ENCODE measurements at places on chromosomes 1 and 21.

DNA sequence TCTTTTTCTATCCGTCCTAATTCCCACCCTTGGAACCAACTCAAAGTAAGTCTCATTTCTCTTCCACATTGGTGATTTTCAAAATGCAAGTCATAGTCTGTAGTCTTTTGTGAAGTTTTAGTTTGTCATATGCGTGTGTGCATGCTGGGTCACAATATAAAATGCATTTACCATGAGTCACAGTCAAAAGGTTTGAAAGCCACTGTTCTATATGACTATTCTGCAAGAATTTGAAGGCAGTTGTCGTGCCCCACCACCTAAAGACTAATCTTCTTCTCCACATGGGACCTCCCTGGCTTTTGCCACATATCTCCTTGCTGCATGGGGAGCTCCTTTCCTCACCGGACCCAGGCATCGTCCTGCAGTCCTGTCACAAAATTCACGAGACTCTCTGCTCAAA, 1.6 kb downstream of the STPG1 start:
- no peak for DNase-seq

- DNase-seq, result no peak
Measured at GRCh38 chr1:221765527-221765926, 23.6 kb upstream of the DUSP10 start.

- no peak for DNase-seq
Measured at GRCh38 chr1:54580856-54581550, 33.0 kb downstream of the ACOT11 start.

DNA sequence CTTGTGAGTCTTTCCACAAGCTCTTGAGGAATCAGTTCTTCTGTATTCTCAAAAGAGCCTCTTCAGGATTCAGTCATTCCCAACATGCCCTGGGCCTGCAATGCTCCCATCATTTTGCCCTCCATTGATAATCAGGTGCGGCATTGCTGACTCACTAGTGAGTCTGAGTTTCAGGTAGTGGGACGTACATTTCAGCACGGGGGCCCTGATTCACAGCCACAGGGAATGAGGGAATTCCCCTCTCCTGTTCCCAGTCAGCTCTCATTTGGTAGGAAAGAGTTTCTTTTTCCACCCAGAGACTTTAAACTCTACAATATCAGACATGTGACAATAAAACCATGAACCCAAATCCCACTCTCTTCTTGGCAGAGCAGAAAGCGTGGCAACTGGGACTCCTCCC, 3.7 kb upstream of the IRF6 start:
- DNase-seq, result no peak

- DNase-seq, result no peak
Measured at GRCh38 chr21:42518215-42518614, 4.6 kb downstream of the SLC37A1 start.

GRCh38 chr1:94017155-94017829, 103.7 kb downstream of the ABCA4 start:
- no peak for DNase-seq

GRCh38 chr1:235074523-235075047, 54.1 kb downstream of the TOMM20 start:
- DNase-seq, result peak; percentile 60

DNA sequence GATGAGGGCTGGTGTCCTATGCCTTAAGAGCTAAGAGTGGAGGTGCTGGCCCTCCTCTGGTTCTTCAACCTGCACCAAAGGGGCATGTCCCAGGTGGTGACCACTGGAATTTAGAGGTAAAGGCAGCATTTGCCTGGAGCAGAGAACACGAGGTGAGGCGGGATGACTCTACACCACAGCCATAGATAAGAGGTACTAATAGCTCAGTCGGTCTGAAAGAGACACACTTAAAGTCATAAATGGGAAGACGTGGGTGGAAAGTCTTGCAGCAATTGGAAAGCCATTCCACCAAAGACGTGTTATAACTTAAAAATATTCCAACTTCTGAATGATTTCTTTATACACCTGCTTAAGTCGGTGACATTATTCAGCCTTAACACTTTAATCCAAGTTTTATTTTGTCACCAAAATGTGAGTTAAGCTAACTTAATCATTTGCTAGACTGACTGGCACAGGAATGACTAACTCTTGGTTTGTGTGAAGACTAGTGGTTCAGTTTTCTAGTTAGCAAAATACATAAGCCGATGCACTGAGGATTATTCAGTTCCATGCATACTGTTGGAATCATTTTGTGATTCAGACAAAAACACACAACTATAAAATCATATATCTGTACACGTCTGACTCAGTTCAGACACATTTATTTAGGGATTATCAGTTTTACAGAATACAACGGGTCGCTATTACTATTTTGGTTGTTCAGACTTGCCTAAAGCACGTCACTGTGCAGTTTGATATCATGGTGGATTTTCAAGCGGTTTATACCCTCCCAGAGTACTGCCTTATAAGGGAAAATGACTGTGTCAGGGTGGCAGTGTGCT, 4.6 kb upstream of the ETS2 start:
- DNase-seq, result no peak

DNA sequence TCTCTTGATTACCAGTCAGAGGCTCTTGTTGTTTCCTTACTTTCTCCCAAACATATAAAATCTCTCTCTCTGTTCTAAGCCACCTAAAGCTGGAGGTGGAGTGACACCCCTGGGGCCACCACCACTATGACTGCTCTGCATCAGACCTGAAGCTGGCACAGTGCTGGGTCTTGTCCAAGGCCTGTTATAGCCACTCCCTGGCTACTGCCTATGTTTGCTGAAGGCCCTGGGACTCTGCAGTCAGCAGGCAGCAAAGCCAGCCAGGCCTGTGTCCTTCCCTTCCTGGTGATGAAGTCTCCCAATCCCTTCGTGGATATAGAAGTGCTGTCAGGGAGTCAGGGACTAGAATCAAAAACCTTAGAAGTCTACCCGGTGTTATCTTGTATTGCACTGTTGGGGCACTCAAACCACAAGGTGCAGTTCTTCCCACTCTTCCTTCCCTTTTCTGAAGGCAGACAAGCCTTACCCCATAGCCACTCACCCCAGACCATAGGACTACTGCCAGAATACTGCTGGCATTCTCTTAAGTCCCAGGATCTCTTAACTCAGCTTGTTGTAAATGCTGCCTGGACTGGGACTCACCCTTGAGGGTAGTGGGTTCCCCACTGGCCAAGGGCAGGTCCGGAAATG, 103.1 kb downstream of the RPS6KC1 start:
- DNase-seq, result no peak

GRCh38 chr1:58248791-58249190, 297.7 kb downstream of the OMA1 start:
- DNase-seq, result no peak

DNA sequence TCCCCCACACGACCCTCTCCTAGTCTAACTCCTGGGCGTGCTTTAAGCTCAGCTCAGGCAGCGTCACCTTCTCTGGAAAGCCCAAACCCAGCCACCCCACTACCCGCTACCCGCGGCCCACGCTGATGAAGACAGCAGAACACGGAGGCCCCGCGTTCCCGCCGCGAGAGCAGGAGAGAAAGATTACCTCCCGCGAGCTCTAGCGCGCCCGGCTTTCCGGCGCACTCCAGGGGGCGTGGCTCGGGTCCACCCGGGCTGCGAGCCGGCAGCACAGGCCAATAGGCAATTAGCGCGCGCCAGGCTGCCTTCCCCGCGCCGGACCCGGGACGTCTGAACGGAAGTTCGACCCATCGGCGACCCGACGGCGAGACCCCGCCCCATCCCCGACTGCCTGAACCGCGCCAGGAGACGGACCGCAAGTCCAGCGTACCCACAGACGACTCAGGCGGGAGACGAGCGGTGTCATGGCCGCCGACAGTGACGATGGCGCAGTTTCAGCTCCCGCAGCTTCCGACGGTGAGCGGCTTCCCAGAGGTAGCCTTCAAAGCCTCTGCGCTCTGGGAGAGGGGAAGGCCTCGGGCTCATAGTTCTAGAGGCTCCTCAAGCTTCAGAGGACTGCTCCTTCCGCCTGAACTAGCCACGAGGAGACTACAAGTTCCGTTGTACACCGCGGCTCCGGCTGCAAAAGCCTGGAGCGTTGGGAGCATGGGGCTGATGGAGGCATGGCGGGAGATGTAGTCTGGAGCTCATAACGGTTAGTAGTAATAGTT, at the start of the genes MUTYH and TOE1:
TSS of gene MUTYH (minus strand) at position 652 of the 770 bp plus-strand sequence. CDS start 5,935 bp downstream, outside the sequence.
TSS of gene TOE1 (plus strand) at position 382 of the 770 bp plus-strand sequence. CDS start at position 465, 83 bp downstream.
- DNase-seq, result peak; percentile 96

GRCh38 chr1:20070357-20070756, 363 bp downstream of the PLA2G5 start:
- DNase-seq, result no peak

DNA sequence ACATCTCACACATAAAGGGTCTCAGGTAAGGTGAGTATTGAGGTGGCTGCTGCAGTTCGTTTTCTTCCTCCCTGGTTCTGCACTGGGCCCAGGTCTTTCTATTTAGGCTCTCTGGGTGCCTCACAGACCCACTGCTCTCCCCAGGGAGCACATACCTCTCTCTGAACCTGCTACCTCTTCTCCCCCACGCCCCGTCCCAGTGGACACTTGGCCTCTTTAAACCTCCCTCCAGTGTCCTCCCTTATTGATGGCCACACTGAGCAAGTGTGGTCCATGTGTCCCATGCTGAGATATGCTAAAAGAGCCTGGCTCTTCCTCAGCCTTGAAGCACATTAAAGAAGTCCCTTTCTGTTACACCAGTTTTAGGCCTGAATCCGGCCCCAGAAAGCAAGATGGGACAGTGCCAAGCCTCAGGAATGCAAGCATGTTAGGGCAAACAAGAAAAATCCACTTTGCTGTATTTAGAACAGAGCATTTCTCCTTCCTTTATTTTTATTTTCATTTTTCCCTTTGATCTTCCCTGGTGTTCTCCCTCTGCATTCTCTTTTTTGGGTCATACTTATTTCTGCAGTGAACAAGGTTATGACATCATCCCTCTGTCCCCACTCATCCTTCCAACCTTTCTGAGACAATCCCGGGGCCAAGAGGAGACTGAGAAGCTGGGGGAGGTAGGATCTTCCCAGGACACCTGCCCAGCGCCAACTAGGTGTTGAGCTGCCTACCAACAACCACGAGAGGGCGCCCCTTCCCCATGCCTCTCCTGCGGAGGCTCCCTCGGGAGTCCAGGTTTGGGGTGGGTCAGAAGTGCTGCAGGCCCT, 5.0 kb upstream of the CHI3L2 start:
- peak; percentile 83 for DNase-seq

- peak; percentile 65 for DNase-seq
Measured at GRCh38 chr1:36576118-36576517, 93.4 kb upstream of the CSF3R start.

DNA sequence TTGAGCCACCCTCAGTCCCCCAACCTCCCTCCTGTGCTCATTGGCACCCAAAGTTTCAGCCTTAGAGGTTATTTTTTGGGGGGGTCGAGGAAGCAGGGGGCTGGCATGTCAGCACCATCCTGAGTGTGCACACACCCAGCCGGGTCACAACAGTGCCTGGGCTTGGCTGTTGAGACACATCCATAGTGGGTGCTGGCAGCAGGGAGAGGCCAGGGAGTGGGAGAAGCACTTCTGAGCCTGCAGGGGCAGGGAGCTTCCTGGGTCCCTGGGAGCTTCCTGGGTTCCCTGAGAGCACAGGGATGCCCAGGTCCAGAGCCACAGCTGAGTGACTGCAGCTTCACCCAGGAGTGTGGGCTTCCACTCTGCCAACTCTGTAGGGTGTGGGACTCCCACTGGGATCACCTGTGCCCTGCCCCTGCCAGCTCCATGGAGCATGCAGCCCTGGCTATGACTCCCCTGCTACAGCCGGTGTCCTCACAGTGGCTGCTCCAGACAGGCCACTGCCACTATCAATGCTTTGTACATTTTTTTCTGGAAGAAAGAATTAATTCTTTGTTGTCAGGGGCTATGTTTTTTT, 240.4 kb downstream of the PTGER3 start:
- DNase-seq, result no peak

Data from left ventricle myocardium superior (tissue), 1 donor.